ENCODE measurements at places on chromosomes 4 and X.

GRCh38 chr4:77126809-77127208 lies 30.2 kb upstream of the CCNG2 start:
- DNase-seq: peak; percentile 98

DNA sequence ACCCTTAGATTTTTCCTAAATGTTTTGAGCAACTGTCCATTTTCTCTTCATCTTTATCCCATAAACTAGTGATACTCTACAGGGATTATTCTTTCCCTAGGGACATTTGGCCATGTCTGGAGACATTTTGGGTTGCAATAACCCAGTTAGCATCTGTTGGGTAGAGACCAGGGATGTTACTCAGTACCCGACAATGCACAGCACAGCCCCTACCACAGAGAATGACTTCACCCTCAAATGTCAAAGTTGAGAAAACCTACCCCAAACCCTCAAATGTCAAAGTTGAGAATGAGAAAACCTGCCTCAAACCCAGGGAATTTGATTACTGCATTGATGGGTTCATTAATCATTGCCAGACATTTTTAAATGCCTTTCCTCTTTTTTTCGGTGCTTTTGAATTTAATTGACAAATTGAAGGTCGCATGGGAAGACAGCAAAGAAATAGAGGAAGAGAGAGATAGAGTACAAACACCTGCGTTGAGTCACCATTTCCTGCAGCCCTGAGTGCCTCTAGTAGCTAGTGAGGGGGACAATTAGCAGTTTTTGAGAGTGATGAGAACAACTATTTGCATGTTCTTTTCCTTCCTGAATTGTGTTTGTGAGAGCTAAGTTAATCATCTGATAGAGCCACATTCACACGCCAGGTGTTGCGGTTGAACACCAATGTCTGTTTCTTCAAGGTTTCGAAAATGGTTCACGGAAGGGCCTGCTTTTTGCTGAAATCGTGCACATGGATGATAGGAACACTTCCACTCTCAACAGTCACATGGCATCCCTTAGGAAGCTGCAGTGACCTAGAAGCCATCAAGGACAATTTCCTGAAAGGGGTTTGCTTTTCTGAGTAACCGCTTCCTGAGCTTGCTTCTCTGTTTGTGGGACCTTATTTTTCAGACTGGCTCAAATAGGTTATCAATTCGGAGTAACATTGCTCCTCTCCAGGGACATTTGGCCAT lies 203.9 kb upstream of the VCX3A start:
- no peak for DNase-seq

DNA sequence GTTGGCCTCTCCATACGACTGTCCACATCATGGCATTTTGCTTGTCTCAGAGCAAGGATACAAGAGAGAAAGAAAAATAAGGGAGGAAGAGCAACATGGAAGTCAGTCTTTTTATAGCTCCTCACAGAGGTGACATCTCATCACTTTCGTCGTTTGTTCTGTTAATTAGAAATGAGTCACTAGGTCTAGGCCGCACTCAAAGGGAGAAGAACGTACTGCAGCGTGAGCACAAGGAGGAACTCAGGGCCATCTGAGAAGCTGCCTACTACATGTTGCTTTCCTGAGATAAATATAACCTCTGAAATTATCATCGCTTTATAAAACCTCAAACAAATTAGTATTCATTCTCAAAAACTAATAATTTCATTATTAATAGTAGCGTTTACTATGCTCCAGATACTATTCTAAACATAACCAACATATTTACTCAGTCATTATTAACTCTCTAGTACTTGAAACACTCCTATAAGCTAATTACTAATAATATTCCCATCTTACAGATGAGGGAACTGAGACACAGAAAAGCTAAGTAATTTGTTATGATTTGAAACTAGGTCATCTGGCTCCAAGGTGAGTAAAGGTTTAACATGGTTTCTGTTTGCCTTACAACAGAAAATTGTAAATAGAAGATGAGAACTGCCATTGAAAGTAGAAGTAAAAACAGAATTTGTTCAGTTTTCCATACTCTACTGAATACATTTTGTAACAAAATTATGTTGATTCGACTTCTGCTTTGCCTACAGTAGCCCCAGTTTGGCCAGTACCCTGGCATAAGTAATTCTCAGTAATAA lies 213.2 kb upstream of the UGT8 start:
- peak; percentile 60 for DNase-seq

GRCh38 chr4:143421609-143422008 lies 84.9 kb downstream of the GAB1 start:
- no peak for DNase-seq

GRCh38 chr4:3201718-3202702 lies 46.9 kb upstream of the MSANTD1 start:
- DNase-seq: peak; percentile 80

DNA sequence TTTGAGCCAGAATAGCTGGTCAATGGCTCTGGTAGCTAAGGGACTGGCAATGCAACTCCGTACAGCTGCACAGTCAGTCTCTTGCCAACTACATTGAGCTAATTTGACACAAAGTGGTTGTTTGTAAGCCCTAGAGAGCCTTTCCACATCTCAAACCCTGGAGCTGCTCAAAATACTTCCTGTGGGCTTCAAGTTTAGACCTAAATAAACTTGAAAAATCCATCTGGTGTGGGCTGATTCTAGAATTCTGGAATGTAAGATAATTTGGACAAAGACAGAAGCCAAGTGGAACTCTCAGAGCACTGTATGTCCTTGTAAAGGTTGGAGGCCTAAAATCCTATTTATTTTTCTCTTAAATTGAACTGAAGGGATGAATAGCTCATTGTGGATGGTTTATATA lies 380.8 kb downstream of the SPRY1 start:
- DNase-seq: no peak

Data from MV-4-11 (cell line).